Activated T-cell treated with anti-CD3 and anti-CD28 coated beads, Interleukin-2, amount 50 U/mL, for 72 hours (primary cell): ENCODE measurements at places on chromosomes 1 and 21. TPM values are rescaled to one million over a fixed set of nuclear protein-coding genes. Genes with fewer than 3 reads are reported as not detected.

GRCh38 chr1:40451238-40451585, 936 bp downstream of the ZFP69B start:
- no peak for DNase-seq

DNA sequence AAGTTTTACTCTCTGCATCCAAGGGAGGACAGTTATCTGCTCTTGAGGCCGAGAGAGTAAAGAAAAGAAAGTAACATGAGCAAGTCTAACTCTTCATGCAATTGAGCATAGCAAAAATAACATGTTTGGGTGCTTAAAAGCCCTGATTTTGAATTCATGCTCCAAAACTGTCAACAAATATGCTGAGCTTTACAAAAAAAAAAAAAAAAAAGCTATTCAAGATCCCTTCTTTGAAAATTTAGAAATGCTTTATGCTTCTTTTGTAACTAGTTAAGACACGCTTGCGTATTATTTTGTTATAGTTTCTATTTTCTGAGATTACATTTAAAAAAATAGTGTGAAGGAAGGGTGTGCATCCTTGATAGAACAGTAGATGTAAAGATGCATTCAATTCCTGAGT, 1733.0 kb downstream of the MRPL39 start:
- DNase-seq: no peak

DNA sequence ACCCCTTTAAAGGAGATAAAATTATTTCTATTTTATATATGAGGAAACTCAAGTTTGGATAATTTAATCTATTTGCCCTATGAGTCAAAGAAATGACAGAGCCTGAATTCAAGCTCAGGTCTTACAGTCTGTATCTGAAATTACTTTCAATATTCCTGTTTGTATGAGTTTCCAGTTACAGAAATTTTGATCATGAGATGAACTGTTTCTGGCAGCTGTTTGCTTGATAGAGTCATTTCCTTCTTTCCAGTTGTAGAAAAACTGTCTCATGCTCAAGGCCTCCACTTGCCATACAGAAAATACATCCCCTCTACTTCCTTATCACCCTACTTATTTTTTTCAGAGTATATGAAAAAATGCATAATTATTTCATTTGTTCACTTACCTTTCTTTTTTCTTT, 87.6 kb downstream of the PTPRC start:
- no peak for DNase-seq

- no peak for DNase-seq
Observed at GRCh38 chr1:19472174-19472573, 13.2 kb downstream of the CAPZB start.

DNA sequence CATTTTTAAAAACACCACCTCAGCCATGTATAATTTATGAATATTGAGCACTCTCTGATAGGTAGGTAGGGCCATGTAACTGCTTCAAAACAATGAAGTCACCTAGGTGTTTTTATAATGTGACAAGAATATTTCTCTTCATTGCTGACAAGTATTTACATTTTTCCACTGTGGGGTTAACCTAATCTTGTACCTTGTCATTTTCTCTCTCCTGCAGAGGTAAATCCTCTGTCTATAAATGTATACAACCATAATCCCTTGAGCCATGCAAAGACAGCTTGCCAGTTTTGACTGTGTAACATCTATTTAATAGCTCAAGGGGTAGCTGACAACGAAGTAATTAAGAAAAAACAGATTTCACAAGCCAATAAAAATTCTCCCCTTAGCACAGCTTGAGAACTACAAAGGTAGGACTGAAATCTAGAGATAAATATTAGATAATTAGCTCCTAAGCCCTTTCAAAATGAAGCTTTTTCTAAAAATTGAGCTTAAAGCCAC, 137.6 kb upstream of the POGK start:
- DNase-seq: no peak

- DNase-seq: peak; percentile 55
Observed at GRCh38 chr1:50368179-50369007, 54.9 kb downstream of the DMRTA2 start.

GRCh38 chr1:217369271-217369981, 261.5 kb downstream of the GPATCH2 start:
- no peak for DNase-seq

DNA sequence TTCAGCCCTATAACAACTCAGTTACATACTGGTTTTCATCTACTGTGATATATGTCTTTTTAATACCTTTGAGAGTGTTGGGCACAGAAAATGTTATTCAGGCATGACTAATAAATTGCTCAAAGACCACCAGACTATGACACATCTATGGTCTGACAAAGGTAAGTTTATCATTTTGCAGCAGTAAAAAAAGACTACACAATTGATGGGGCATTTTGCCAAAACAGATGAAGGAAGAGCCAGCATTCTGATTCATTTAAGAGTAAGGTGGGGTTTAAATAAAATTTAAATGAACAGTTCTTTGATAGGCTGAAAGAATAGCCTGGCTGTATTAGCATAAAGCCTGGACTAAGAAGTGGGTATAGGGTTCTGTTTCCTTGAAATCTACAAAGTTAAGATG, 8.8 kb upstream of the RNPC3 start:
- DNase-seq: no peak

GRCh38 chr21:39696618-39697017, 48.4 kb upstream of the IGSF5 start:
- DNase-seq: no peak

GRCh38 chr1:37255136-37255795, 219.1 kb upstream of the ZC3H12A start:
- no peak for DNase-seq

DNA sequence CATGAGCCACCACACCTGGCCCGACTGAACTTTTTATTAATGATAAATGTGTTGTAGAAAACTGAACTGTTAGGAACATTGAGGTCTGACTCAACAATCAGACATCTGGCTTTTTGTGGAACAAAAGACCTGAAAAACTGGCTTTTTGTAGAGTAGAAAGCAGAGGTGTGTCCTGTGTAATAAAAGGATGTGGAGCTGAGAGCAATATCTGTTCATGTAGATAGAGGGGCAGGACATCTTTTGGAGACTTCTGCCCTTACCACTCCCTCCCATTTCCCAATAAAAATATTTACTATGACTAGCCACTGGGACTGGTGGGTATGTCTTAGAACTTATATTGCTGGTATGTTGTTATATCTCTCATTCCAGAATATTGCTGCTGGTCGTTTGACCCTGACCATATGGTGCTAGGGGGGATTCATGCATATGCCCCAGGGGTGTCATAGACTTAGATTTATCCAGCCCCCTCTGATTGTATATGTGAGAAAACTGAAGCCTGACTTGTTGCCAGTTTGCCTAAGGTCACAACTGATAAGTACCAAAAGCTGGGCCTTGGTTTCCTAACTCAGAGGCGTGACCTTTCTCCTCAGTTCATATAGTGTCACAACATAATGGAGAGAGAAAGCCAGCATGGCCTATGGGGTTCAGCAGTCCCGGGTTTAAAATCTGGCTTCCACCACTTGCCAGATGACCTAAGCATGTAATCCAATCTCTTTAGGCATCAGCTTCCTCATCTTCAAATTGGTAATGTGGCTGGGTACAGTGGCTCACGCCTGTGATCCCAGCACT, 33.5 kb upstream of the PIGV start:
- no peak for DNase-seq

DNA sequence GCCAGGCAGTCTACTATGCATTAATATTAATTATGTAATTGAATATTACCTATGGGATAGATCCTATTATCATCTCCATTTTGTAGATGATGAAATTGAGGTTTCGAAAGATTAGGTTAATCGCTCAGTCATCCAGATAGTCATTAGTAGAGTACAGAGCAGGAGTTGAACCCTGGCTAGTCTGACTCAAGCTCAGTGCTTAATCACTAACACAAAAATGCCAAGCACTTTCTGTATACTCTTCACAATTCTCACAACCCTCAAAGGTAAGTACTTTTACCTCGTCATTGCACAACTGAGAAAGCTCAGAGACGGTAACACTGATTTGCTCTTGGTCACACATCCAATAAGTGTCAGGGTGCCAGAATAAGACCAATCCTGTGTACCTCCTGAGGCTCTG, 280.2 kb upstream of the PLXNA2 start:
- no peak for DNase-seq

GRCh38 chr1:82487778-82488177, 687.0 kb downstream of the ADGRL2 start:
- no peak for DNase-seq

DNA sequence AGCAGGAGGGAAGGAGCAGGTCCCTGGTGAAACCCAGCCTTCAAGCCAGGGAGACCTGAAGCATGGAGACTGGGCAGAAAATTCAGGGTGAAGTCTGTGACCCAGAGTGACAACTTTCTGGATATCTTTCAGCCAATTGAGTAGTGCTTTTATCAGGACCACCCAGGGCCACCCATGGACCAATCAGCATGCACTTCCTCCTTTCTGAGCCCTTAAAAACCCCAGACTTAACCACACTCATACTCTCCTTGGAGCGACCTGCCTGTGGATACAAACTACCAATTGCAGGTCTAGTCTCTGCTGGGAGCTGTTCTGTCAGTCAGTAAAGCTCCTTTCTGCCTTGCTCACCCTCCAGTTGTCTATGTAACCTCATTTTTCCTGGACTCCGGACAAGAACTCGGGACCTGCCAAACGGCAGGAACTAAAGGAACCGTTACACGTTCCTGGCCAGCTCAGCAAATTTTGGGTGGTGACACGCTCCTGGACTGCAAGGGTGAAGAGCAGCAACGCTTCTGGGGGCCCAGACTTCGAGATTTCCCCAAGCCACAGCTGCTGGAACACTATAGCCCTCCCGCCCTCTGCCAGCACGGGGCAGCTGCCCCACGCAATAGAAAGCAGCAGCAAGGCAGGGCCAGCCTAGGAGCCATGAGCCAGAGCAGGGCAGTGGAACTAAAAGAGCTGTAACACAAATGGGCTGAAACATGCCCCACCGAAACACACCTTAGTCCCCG, 1183.4 kb downstream of the AMY1C start:
- no peak for DNase-seq

DNA sequence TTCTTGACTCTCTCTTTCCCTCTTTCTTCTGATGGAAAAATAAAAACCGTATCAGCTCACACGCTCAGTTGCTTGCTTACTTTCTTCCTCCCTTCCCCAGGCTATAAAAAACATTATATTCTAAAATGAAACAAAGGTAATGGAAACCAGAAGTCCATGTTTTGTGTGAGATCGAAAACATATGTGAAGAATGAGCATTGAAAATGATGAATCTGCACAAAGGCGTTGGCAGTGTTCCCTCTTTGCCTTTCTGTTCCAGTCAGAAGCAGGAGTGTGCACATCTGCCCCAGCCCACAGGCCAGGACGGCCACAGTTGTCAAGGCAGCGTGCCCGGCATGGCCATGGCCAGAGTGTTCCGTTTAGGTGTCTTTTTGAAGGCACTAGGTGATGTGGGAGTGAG, 185.3 kb upstream of the USP24 start:
- no peak for DNase-seq

- DNase-seq: no peak
Observed at GRCh38 chr1:119869995-119870394, 26.3 kb downstream of the ADAM30 start.

- DNase-seq: no peak
Observed at GRCh38 chr1:52210044-52210443, 68.2 kb downstream of the ZFYVE9 start.

GRCh38 chr1:2981981-2982614, 39.2 kb upstream of the ACTRT2 start:
- DNase-seq: no peak

DNA sequence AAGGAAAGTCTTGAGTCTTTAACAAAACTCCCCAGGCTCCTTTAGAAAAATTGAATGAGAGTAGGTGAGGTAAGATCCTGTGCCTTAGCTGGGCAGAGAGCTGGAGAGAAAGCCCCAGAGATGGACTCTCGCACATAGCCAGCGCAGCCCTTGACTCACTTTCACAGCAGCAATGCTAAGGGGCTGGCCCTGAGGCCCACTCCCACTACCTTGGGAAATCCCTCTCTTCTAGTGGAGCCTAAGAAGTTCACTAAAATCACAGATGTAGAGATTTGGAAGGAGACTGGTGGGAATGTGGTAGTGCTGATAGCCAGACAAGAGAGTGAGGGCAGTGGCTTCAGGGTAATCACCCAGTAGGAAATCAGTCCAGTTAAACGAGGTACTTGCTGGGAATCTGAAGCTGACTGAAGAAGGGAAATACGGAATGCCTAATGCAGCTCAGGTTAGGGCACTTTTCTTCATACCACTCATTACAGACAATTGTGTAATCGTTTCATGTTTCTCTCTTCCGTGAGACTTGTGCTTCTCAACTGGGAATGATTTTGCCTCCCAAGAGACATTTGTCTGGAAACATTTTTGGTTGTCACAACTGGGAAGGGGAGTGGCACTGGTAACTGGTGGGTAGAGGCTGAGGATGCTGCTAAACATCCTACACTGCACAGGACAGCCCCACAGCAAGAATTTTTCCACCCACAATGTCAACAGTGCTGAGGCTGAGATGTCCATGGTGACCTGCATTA, 42.4 kb upstream of the LRRC8C start:
- peak; percentile 19 for DNase-seq

GRCh38 chr1:5744911-5745799, 247.1 kb downstream of the NPHP4 start:
- DNase-seq: no peak

DNA sequence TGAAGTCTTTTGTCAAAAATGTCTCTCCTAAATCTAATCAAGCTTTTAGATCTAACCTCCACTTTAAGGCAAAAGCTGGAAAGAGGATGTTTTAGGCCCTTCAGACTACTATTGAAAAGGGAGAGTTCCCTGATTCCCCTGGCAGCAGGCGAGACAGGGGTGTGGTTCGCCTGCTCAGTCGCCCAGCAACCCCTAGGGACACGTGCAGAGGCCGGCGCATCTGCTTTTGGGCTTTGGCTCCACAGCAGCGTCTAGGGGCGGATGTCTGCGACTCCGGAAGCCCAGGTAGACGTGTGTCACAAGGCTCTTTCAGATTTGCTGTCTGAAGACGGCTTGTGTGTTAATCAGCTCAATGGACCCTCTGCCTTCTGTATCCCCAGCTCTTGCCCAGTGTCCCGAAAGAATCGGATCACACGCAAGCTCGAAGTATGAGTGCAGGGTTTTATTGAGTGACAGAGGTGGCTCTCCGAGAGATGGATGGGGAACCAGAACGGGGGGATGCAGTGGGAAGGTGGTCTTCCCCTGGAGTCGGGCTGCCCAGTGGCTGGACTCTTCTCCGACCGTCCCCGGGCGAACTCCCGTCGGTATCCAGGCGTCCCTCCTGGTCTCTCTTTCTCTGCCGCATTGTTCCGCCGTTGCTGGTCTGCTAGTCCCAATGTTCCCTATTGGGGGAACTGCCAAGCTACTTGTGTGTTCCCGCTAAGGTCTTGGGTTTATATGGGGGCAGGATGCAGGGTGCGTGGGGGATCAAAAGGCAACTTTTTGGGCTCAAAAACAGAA, 45.5 kb downstream of the OLFML2B start:
- DNase-seq: no peak

- no peak for DNase-seq
Observed at GRCh38 chr1:222382171-222382570, 165.7 kb downstream of the HHIPL2 start.

DNA sequence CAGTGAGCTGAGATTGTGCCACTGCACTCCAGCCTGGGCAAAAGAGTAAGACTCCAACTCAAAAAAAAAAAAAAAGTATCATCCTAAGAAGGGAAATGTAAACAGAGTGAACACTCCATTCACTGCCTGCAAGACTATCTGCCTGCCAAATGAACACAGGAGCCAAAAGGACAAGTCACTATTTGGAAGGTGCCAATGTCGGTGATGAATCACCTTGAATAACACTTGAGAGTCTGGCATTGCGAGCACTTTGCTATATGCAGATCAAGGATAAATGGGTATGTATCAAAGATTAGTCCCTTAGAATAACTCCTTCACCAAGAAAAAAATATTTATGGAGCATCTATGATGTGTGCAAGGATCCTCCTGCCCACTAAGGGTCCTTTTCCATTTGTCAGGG, 6.6 kb downstream of the UBR4 start:
- no peak for DNase-seq

CAP1 gene
- total RNA-seq: 411 TPM

NSL1 gene
- total RNA-seq: 41.8 TPM

LMX1A gene
- total RNA-seq: not detected
